NCI-H146 (cell line): ENCODE measurements at places on chromosomes 5 and 9.
A peak's percentile ranks its signal among the peaks of the same experiment; 100 is the strongest.

- DNase-seq, result no peak
These were observed 19.9 kb upstream of the CPEB4 start for GRCh38 chr5:173868096-173868880.

- peak; percentile 79 for DNase-seq
These were observed 9.7 kb upstream of the SLC25A51 start for GRCh38 chr9:37913480-37914153.

DNA sequence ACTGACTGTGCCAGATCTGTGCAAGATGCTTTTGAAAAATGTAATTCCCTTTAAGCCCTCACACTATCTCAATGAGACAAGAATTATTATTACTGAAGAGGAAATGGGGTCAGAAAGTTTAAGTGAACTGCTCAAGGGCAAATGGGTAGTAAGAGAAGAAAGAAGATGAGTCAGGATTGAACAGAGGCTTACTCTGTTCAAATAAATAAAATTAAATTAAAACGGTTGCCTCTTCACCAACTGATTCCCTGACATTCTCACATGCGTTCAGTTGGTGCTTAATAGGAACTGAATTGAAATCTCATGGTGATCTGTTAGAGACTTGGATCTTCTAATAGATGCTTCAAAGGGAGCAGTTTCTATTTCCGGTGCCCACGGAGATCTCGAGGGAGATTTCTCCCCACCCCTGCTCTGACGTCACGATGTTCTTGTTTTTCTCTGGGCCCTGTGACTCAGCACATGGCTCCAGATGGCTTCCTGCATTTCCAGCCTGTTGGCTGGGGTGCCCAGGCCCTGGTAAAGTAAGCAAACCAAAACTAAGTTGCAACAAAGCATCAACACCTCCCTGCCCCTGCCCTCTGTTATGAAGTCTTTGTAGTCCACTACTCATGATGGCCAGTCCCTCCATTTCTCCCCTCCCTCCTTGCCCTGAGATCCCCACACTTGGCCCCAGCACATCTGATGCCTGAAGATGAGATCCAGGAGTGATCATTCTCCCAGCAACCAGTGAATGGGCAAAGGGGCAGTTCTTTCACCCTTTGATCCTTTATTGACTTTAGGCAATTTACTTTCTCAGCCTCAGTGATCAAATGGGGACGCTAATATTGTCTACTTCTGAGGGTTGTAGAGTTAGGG is 106.1 kb upstream of the CPEB4 start:
- DNase-seq, result no peak

DNA sequence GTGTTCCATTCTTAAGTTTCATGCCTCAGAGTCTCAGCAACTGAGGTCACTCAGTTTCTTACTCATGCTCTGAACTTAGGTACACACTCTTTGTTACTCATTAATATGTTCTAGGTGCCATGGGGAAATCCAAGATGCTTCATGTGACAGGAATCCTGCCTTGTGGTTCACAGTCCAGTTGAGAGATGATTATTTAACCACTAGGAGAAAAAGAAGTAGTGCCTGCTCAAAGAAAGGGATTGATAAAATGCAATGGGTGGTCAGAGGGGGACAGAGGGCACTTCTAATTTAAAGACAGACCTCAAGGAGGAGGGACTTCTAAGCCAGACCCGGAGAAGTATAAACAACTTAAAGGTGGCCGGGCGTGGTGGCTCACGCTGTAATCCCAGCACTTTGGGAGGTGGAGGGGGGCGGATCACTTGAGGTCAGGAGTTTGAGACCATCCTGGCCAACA is 69.0 kb downstream of the UGCG start:
- no peak for DNase-seq

DNA sequence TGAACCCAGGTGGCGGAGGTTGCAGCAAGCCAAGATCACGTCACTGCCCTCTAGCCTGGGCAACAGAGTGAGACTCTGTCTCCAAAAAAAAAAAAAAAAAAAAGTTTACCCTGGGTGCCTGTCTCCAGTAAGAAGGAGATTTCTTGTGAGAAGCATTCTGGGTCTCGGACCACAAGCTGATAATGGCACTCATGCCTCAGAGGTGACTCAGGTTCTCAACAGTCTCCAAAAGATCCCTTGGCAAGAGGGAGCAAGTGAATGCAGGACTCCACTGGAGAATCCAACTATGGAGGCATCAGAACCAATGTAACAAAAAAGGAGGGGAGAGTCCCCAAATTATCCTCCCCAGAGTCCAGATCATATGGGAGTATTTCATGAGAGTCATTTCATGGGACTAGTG is 106.0 kb upstream of the LRRTM2 start:
- DNase-seq, result no peak

- no peak for DNase-seq
These were observed 278.6 kb upstream of the C9orf72 start for GRCh38 chr9:27851858-27852257.

GRCh38 chr9:35370241-35370640 is 119.7 kb upstream of the RUSC2 start:
- DNase-seq, result no peak

GRCh38 chr9:94740145-94740840 is 13.8 kb downstream of the AOPEP start:
- DNase-seq, result no peak

DNA sequence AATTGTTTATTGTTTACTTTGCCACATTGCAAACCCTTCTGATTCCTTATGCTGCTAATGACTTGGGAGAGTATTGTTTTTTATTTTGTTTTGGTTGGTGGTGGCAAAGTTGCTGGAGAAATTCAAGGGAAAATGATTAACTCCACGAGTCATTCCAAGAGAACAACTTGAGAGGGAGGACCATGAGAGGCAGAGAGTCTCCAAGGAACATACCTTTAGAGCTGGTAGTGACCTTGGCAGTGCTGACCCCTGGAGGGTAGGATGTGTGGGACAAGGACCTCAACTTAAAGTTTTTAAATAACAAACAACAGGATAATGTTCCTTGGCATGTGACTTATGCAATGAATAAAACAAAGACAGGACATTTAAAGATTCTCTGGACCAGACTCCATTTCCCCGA is 139.7 kb downstream of the LRRC70 start:
- DNase-seq, result no peak

DNA sequence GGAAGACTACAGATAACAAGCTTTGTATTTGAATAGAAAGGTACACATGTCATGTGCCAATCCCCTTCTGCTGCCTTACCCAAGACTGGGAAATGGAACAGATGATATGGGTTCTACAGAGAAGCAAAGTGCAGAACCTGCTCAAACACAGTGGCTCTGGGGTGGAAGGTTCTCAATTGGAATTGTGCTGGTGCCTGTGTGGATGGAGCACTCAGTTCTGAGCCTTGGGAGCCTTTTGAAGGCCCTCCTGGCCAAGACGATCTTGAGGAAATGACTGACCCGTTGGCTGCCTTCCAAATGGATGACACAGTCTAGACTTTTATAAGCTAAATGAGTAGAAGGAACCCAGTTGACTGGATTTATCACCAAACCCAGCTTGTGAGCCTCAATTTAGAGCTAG is 4.2 kb upstream of the PRSS3 start:
- no peak for DNase-seq
